ENCODE measurements at places on chromosomes 2 and 18.

GRCh38 chr2:26394694-26395093, 7.0 kb upstream of the DRC1 start:
- DNase-seq, result no peak

DNA sequence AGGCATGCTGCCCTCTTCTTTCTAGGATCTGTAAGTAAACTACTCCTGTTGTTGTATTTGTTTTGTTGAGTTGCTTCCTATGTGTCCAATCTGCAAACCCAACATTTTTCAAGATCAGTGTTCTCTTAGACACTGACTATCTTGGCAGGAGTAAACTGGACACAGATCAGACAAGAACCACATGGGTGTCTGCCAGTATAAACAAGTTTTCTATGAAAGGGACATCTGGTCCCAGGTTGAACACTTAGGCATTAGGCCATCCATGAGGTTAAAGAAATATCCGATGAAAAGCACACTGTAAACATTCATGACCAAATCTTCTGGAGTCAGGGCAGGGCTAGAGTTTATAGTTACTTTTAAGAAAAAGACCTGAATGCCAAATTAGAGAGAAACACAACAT, 441.8 kb downstream of the NYAP2 start:
- no peak for DNase-seq

DNA sequence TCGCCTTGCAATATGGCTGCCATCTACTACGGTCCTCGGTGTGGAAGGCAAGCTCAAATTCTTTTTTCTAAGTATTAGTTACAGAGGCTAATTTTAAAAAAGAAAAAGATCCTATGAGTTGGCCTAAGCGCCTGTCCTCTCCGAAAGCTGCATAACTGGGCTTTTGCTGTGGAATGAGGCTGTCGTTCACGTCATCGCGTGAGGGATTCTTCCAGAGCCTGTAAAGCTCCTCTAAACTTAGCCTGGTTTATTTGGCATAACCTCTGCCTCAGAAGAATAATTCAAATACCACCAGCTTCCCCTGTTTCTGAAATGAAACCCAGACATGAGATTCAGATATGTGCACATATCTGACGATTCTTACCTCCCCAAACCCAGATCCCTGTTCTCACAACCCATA, 187.4 kb downstream of the DNER start:
- no peak for DNase-seq

DNA sequence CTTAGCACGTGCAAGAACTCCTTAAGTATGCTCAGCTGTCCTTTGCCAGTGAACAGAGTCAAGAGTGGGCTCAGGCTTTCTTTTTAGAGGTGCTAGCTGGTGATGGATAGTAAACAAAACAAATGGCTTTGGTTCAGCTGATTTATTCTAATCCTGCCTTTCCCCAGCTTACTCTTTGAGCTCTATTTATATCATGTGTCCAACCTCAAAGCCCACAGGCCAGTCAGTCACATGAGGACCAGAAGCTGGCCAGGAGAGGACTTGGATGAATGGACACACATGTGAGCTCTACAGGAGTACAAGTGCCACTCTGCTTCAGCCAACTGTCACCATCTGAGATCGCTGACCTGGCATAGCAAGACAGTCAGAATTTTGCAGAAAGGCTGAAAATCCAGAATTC, 59.4 kb downstream of the STK39 start:
- DNase-seq, result no peak

- DNase-seq, result no peak
Measured at GRCh38 chr2:169365029-169365480, 2.7 kb upstream of the LRP2 start.

DNA sequence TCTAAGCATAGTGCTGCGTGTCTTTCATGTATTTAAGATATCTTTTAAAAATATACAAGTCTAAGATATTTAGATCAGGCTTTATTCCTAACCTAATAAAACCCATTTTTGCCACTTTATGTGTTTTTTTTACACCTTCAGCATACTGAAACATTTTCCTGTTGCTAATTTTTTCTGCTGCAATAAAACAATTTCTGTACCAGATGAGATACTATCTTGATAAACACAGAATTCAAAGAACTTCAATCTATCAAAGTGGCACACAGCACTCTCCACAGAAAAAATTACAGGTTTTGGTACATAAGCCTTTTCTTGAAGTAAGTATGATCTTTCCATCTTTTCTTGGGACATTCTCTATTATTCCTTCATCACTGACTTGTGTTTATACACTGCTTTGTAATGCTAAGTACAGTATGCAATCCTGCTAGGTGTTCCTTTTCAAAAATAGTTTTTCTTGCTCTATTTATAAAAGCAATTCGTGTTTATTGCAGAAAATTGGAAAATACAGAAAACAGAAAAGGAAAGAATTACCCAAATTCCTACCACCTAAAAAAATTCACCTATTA, 16.2 kb downstream of the REV1 start:
- DNase-seq, result no peak

Measured in endothelial cell (in vitro differentiated cells).